HCT116 (cell line): ENCODE measurements at places on chromosomes 7 and 10.

DNA sequence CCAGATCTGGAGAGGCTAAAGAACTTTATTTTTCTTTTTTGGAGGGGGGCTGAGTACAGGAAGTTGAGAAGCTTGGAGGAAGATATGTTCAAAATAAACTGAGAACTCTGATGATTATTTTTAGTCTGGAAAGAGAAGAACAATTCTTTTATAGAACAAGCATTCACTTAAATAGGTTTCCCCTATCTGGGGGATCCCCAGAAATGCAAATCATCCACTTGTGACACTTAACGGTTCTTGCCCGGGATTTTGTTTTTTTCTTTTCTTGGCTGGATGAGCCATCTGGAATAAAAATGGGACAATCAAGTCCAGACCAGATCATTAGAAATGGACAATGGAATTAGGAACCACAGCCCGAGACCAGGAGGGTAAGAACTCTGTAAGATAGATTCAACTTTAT lies 95.9 kb upstream of the EGR2 start:
- H3K36me3 ChIP-seq: no peaks in the 10 kb centered on the region
- H3K4me3 ChIP-seq: no peak overlapping the region
- no peak for DNase-seq
- no peaks in the 10 kb centered on the region for H3K27me3 ChIP-seq
- no peak overlapping the region for H3K27ac ChIP-seq
- H3K4me1 ChIP-seq: no peaks in the 10 kb centered on the region

- no peak overlapping the region for H3K27ac ChIP-seq
- no peak overlapping the region for H3K4me3 ChIP-seq
- H3K4me1 ChIP-seq: peaks cover 7% of the 10 kb centered on the region; the same call in 1 of the 2 replicates
- no peaks in the 10 kb centered on the region for H3K36me3 ChIP-seq
- DNase-seq: no peak
- H3K27me3 ChIP-seq: no peaks in the 10 kb centered on the region
These were observed 27.8 kb downstream of the RNLS start for GRCh38 chr10:88555190-88555908.

DNA sequence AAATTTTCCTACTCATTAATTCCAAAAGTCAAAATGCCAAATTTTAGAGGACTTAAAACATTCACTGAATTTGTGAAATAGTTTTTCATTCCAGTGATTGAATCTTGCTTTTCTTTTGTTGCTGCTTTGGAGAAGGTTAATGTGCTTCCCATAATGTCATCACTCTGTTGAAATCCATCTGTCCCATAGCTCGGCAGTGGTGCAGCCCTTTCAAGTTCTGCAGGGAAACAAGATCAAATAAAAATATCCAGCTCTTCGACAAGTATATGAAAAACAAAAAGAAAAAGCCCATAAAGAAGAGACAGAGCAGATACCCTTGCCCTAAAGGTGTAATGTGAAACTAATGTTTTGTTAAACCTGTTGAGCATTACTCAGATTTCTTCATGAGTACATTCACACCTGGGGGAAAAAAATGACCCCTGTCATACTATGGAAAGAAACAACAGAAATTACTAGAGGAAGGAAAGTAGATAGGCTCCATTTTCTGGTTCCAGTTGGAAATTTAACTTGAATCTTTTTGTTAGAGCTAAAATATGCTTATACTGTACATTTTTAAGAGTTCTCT lies 35.1 kb downstream of the AGR3 start:
- no peak overlapping the region for H3K27ac ChIP-seq
- H3K36me3 ChIP-seq: no peaks in the 10 kb centered on the region
- H3K4me3 ChIP-seq: no peak overlapping the region
- DNase-seq: no peak
- no peaks in the 10 kb centered on the region for H3K27me3 ChIP-seq
- peaks cover 3% of the 10 kb centered on the region; the same call in 1 of the 2 replicates for H3K4me1 ChIP-seq

- H3K27ac ChIP-seq: no peak overlapping the region
- DNase-seq: no peak
- H3K36me3 ChIP-seq: no peaks in the 10 kb centered on the region
These were observed 5.6 kb upstream of the NUP205 start for GRCh38 chr7:135552148-135552547.

DNA sequence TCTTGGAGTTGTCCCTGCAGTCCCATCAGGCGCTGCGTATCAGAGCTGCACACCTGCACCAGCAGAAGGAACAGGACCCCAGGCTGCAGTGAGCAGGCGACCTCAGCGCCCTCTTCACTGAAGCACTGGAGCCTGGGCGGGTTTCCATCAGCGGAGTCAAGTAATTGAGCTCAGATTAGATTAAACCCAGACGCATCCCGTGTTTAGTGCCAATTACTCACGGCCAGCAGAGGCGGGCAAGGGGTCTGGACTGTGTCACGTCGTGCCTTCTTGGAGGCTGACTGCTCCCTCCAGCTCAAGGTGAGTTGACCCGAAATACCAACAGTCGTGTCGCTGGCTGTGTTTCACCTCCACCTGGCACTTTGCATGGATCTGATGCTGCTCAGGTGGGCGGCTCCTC lies 123.6 kb downstream of the CXCL12 start:
- 0 out of 2 replicates have a peak, but pooled peaks cover 5% of the 10 kb centered on the region for H3K27me3 ChIP-seq
- no peaks in the 10 kb centered on the region for H3K36me3 ChIP-seq
- no peak overlapping the region for H3K27ac ChIP-seq

DNA sequence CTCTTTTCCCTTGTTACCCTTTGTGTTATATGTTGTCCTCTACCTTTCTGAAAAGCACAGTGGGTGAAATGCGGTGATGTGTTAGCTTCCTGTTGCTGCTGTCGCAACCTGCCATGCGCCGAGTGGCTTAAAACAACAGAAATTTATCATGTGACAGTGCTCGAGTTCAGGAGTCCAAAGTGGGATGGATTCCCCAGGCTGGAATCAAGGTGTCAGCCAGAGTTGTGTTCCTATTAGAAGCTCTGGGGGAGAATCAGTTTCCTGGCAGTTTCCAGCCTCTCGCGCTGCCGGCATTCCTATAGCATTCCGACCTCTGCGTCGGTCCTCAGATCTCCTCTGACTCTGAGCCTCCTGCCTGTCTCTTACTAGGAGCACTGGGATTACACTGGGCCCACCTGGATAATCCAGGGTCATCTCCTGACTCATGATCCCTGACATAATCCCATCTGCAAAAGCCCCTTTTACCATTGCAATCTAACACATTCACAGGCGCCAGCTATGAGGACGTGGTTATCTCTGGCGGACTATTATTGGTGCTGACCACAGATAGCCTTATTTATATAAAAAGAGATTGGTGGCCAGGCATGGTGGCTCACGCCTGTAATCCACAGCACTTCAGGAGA lies 207.5 kb downstream of the CUX1 start:
- no peaks in the 10 kb centered on the region for H3K27me3 ChIP-seq
- no peak overlapping the region for H3K4me3 ChIP-seq
- peaks cover 6% of the 10 kb centered on the region; the same call in 1 of the 2 replicates for H3K4me1 ChIP-seq

GRCh38 chr7:69564454-69565417 lies 33.5 kb upstream of the AUTS2 start:
- no peaks in the 10 kb centered on the region for H3K27me3 ChIP-seq
- no peaks in the 10 kb centered on the region for H3K4me1 ChIP-seq
- DNase-seq: no peak
- H3K4me3 ChIP-seq: no peak overlapping the region
- no peak overlapping the region for H3K27ac ChIP-seq

DNA sequence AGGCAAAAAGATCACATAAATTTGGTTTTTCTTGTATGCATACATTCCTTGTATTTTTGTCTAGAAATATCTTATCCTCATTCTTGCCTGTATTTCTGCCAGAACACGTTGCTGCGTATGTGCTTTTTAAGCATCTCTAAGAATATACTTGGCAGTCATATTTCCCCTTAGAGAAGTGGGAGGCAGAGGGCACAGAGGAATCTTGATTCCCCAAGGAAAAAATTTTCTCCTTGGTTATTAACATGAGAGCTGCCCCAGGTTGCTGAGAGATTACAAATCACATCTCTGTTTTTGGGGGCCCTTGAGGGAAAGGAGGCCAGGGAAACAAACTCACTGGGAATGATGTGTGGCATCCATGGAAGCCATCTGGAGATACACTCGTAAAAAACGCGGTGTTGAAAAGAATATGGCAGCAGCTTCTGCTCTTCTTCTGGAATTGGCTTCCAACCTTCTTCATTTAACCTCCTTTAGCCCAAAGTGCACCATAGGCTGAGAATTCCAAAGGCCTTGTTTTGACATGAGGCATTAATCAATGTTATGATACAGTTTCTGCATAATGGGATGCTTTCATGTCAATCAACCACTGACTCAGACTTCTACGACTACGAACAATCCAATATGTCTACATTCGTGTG lies 684.3 kb upstream of the SORCS1 start:
- no peak overlapping the region for H3K4me3 ChIP-seq
- no peaks in the 10 kb centered on the region for H3K36me3 ChIP-seq
- no peak overlapping the region for H3K27ac ChIP-seq
- H3K27me3 ChIP-seq: no peaks in the 10 kb centered on the region

DNA sequence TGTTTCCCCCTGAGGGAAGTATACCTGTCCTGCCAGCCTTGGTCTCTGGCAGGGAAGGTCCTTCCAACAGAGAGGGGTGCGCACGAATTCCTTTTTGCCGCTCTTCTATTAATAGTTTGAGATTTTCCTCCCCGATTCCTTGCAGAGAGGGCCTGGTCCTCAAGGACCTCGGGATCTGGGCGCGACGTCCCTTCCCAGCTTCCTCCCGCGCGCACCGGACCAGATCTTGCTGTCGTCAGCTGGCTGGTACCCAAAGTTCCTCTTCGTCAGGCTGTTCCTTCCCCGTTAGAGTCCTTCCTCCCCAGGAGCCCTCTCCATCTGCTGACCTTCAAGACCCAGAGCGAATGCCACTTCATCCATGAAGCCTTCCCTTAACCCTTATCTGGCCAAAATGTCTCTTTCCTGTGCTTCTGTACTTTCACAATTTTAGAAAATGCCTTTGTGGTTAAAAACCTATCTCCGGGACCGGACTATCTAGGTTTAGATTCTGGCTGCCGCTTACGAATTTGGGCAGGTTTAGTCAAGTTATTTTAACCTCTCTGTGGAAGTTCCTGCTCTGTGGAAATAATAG lies 851 bp upstream of the GOT1 start:
- peak; percentile 29 for DNase-seq
- no peaks in the 10 kb centered on the region for H3K36me3 ChIP-seq
- H3K27ac ChIP-seq: peak overlapping the region; percentile 81
- no peaks in the 10 kb centered on the region for H3K27me3 ChIP-seq
- H3K4me3 ChIP-seq: peak overlapping the region; percentile 72
- peaks cover 7% of the 10 kb centered on the region; the same call in 1 of the 2 replicates for H3K4me1 ChIP-seq

- no peak overlapping the region for H3K27ac ChIP-seq
- H3K4me1 ChIP-seq: no peaks in the 10 kb centered on the region
- no peak for DNase-seq
These were observed 211.3 kb downstream of the BICC1 start for GRCh38 chr10:58723966-58724365.

DNA sequence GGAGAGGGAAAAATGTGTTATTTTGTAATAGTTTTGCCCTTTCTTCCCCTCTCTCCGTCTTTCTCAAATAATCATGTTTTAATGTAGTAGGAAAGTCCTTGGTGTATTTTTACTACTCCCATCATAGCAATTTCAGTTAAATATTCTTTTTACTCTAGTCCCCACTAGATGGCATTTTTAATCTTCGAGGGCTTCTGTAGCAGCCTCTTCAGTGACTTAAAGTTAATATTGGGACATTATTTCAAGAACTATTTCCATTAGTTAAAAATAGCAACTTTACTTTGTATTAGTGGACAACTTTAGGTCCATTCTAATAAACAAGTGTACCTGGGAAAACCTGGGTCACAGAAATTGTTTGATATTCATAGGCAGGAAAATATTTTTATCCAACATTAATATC lies 23.0 kb downstream of the EDRF1 start:
- no peak for DNase-seq
- no peak overlapping the region for H3K4me3 ChIP-seq
- peaks cover 81% of the 10 kb centered on the region for H3K36me3 ChIP-seq
- no peaks in the 10 kb centered on the region for H3K4me1 ChIP-seq
- H3K27me3 ChIP-seq: no peaks in the 10 kb centered on the region
- H3K27ac ChIP-seq: no peak overlapping the region

- H3K4me3 ChIP-seq: no peak overlapping the region
- no peak for DNase-seq
- no peaks in the 10 kb centered on the region for H3K36me3 ChIP-seq
- H3K4me1 ChIP-seq: no peaks in the 10 kb centered on the region
- no peak overlapping the region for H3K27ac ChIP-seq
These were observed 21.0 kb downstream of the SUFU start for GRCh38 chr10:102524746-102525145.

- H3K36me3 ChIP-seq: no peaks in the 10 kb centered on the region
- H3K27me3 ChIP-seq: no peaks in the 10 kb centered on the region
- H3K27ac ChIP-seq: no peak overlapping the region
- no peak for DNase-seq
- no peaks in the 10 kb centered on the region for H3K4me1 ChIP-seq
- no peak overlapping the region for H3K4me3 ChIP-seq
These were observed 436.5 kb upstream of the MGMT start for GRCh38 chr10:129030603-129030895.

DNA sequence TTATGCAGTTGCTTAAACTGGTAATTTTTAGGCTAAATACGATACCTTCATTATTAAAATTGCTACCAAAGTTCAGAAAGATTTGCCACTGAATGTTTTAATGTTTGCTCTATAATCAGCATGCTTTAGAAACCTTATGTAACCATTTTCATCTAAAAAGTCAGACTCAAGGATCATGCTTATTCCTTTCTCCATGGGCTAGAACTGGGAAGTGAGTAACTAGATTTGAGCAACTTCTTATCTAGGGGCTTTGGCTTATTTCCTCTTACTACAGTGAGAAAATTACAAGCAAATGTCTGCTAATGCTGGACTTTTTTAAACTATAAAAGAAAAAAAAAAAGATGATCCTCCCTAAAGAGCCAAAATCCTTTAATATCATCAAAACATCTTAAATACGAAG lies 215.9 kb downstream of the CRPPA start:
- H3K4me3 ChIP-seq: no peak overlapping the region
- H3K27ac ChIP-seq: no peak overlapping the region
- H3K36me3 ChIP-seq: no peaks in the 10 kb centered on the region

DNA sequence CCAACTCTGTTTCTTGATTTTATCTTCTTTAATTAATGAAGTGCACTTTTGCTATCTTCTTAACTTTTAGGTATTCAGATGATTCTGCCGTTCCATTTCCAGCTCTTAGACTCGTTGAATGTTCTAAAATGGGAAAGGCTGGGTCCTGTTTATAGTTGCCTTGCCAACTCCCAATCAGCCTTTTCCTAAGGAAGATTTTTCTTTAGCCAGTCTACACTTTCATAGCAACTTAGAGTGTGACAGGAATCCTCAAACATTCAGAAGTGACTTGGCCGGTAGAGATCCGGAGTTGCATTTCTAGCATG lies 23.0 kb upstream of the TRIL start:
- H3K27ac ChIP-seq: no peak overlapping the region
- H3K4me1 ChIP-seq: peaks cover 11% of the 10 kb centered on the region
- DNase-seq: no peak
- no peaks in the 10 kb centered on the region for H3K27me3 ChIP-seq
- H3K4me3 ChIP-seq: no peak overlapping the region
